ENCODE measurements at places on chromosomes 4 and X. TPM values are rescaled to one million over a fixed set of nuclear protein-coding genes. Genes with fewer than 3 reads are reported as not detected.

GRCh38 chr4:54498661-54499111 is 159.1 kb upstream of the KIT start:
- DNase-seq, result no peak

DNA sequence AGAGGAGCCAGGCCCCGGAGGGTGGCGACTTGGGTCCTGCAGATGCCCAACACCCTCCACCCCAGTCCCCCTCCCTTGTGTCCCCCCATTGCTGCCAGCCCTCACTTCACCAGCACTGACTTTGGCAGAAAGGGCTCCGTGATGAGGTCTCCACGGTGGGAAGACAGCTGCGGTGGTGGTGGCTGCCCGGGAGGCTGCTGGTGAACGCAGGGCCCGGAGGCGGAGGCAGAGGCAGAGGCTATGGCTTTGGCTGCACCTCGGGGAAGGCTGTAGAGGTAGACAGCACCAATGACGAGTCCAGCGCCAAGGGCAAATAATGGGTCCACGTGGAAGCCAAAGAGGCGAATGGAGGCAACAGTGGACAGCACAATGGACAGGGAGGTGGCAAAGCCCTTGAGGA is 6.8 kb downstream of the SLC35A2 start:
- DNase-seq, result no peak

- DNase-seq, result no peak
Observed at GRCh38 chrX:131958724-131959123, 64.4 kb upstream of the STK26 start.

DNA sequence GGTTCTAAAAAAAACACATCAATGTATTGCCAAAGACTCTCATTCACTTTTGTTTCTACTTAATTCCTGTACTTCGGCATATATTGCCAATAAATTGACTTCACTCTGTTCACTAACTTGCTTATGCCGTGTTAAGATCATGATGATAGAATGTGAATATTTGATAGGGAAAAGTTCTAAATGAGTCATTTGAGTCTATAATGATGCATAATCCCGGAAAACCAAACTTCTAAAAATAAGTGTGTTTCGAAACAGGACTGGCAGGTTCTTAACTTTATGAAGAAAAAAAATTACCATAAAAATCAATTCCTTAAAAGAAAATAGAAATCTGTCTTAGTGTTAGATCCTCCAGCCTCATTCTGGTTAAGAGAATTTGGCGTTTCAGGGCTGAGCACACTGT is 387.5 kb upstream of the FTHL17 start:
- no peak for DNase-seq

- no peak for DNase-seq
Observed at GRCh38 chrX:3651277-3651676, 62.2 kb downstream of the PRKX start.

DNA sequence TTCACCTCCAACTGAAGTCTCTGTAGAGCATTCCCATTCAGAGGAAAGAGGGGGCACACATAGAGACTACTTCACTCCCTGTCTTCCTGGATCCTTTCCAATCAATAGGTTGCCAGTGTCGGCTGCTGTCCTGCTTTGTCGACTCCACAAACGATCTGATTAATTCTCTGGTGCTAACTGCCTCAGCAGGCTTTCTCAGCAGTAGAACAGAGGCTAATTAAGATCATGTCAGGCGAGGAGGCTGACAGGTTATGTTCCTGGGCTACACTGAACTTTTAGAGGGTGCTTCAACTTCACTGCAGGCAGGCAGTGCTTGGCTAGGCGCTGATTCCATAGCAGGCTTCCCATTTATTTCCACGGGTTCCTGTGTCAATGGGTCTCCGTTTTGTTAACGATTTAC is 79.2 kb downstream of the GRIA3 start:
- DNase-seq, result no peak

The JCHAIN gene
- 2.7 TPM for total RNA-seq

DNA sequence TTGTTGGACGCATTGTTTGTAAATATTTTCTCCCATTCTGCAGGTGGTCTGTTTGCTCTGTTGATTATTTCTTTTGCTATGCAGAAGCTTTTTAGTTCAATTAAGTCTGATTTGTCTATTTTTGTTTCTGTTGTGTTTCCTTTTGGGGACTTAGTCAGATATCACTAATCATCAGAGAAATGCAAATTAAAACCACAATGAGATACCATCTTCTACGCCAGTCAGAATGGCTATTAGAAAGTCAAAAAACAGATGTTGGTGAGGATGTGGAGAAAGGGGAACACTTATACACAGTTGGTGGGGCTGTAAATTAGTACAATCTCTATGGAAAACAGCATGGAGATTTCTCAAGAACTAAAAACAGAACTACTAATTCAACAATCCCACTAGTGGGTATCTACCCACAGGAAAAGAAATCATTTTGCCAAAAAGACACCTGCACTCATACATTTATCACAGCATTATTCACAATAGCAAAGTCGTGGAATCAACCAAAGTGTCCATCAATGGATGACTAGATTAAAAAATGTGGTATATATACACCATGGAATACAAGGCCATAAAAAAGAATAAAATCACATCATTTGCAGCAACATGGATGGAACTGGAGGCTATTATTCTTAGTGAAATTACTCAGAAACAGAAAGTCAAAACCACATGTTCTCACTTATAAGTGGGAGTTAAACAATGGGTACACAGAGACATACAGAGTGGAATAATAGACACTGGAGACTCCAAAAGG is 8.1 kb downstream of the COQ2 start:
- DNase-seq, result no peak

- no peak for DNase-seq
Observed at GRCh38 chrX:138859421-138859820, 147.9 kb upstream of the FGF13 start.

DNA sequence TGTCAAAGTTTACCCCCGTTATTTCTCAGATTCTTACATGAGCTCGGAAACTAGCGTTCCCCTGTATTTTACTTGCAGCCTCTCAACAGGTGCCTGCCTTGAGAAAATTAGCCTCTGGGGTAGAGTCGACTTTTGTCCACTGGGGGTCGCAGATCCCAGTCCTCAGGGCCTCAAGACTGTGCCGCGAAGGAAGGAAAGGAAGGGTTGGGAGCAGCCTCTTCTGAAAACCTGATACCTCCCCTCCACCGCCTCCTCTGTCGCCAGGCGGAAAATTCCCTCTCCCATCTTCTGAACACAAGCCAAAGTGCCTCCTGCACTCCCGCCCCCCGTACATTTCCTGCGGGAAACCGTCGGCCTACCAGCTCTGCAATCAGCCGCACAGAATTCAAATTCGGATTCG is 44.4 kb upstream of the TMSB15B start:
- DNase-seq, result no peak

DNA sequence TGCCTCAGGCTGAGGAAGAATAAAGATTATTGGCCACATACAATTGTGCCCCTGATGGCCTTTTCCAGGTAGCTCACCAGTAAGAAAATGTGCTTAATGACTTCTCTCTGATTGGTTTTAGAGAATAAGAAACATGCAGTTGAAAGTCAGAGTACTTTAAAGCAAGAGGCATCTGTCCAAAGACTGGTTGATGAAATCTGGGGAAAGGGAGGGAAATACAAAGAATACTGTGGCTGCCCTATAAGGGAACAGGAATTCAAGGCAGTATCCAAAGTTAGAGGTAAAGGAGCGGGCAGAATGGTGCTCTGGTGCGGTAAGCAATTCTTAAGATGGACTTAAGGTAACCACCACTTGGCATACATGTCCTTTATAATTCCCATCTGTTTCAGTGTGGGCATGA is 11.4 kb downstream of the PBDC1 start:
- no peak for DNase-seq

GRCh38 chr4:168421671-168422070 is 58.6 kb downstream of the DDX60L start:
- no peak for DNase-seq

GRCh38 chr4:162347842-162348213 is 184.0 kb upstream of the FSTL5 start:
- no peak for DNase-seq

- DNase-seq, result peak; percentile 87
Observed at GRCh38 chr4:98546910-98547594, 111.4 kb downstream of the TSPAN5 start.

The DUX4 gene
- not detected for total RNA-seq

DNA sequence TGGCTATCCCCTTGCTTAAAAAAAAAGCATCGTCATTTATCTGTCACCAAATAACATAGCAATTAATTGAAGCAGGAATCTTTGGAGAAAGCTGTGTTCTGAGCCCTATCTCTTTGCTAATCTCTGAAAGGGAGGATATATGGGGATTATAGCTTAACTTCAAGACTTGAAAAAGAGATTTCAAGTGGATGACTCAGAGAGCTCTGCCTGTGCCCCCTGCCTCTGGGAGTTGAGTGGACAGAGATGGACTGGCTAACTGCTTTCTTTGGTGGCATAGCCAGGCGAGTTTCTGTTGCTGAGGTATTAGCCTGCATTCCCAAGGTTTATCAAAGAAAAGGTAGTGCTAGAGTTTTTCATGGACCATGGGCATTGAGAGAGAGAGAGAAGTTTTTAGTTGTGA is 91.6 kb downstream of the DDIT4L start:
- DNase-seq, result no peak

DNA sequence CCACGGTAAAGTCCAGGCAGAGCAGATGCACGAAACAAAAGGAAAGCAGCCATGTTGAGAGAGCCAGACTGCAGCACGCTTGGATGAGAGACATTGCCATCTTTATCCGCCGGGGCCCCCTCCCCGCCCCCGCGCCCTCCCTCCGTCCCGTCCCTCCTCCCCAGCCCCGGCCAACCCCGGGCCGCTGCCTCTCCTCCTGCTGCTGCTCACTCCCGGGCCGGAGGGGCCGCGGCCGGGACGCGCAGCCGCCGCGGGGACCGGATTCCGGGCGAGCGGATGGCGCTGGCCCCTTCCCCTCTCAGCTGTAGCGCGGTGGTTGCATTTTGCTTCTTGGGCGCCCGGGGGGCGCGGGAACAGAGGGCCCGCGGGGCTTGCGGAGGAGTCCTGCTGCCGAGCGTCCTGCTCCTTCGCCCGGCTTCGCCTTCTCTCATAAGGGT is 542 bp downstream of the RNF150 start:
- no peak for DNase-seq

The SPANXB1 gene
- total RNA-seq, result not detected

The DCAF4L1 gene
- not detected for total RNA-seq

- DNase-seq, result no peak
Observed at GRCh38 chrX:139360356-139360755, 170.2 kb upstream of the F9 start.

DNA sequence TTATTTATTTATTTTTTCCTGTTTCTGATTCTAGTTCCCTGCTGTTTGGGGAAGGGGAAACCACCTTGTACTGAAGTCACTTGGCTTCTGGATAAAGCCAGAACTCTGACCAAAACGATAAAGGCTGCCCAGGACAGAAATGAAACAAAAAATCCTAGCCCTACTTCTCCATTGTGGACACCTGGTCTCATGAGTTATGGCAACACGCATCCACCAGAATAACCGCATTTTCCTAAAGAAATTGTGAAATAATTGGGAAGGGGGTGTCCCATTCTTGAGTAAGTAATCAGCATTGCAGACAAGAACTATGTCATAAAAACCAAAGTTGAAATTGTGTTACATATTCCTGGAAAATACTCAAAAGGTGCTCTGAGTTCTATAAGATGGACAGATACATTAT is 42.1 kb downstream of the SLC9A7 start:
- no peak for DNase-seq

DNA sequence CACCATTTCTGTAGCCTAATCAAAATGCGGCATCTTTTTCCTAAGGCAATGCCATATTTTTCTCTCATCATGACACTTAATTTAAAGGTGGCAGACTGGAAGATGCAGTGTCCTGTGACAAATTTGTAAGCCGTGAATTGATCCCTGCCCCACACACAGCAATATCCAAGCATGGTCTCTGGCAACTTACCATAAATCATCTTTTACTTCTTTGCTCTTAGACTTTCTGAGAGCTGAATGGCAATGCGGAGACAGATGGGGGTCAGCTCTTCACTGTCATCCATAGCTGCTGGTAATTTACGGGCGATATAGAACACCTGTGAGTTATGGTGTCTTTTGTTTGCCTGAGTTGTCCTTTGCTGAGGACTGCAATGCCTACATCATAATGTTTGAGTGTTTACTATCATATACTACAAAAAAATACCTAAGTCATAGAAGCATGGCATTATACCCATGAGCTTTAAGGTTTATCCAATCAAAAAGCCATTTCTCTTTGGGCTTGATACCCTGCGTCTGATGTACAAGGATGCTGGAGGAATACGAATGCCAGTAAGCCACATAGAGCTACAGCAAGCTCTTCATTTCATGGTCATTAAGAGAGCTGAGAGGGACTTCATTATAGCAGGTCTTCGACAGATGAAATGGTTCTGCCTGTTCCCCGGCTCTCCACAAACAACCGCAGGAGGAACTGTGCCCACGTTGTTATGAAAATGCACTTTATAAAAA is 148.1 kb downstream of the TRIML1 start:
- no peak for DNase-seq

- DNase-seq, result no peak
Observed at GRCh38 chrX:139484591-139484990, 45.9 kb upstream of the F9 start.

The IL21 gene
- not detected for total RNA-seq

DNA sequence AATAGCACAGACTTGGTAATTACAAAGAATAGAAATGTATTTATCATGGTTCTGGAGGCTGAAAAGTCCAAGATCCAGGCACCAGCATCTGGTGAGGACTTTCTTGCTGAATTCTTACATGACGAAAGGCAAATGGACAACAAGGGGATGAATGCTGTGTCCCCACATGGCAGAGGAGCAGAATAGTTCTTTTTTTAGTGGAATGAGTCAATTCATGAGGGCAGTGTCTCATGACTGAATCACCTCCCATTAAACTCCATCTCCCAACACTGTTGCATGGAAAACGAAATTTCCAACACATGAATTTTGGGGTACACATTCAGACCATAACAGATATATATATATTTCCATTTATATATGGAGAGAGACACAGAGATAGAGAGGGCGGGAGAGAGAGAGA is 628.3 kb downstream of the TRIML1 start:
- DNase-seq, result no peak

The SSX2B gene
- not detected for total RNA-seq

The CXCL11 gene
- total RNA-seq, result not detected

DNA sequence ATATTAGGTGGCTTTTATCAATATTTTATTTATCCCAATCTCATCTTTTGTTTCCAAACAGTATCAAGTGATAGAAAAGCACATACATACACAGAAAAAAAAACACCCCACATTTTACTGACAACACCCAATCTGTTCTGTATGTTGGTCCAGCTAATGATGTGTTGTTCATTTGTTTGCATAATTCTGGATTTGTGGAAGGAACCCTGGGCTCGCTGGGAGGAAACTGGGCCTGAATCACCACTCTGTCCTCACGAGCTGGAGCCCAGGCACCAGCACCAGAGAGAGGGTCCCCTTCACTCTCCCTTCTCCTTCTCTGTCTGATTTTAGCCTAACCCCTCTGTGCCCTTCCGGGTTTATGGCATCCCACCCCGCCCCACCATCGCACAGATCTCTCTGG is 79.8 kb downstream of the PSAPL1 start:
- DNase-seq, result no peak

The DLG3 gene
- 27.0 TPM for total RNA-seq
